ENCODE measurements at places on chromosomes 5 and 9. TPM values are rescaled to one million over a fixed set of nuclear protein-coding genes. Genes with fewer than 3 reads are reported as not detected.

Gene NR2F1-AS1
- total RNA-seq = 11.0 TPM

Gene ORM2
- not detected for total RNA-seq

Gene TSSK1B
- not detected for total RNA-seq

Gene RXRA
- 50.8 TPM for total RNA-seq

GRCh38 chr5:137072361-137073115 lies 426.6 kb downstream of the SPOCK1 start:
- no peaks in the 10 kb centered on the region for H3K4me1 ChIP-seq
- H3K27ac ChIP-seq = peak overlapping the region; percentile 85
- peak; percentile 54 for DNase-seq

DNA sequence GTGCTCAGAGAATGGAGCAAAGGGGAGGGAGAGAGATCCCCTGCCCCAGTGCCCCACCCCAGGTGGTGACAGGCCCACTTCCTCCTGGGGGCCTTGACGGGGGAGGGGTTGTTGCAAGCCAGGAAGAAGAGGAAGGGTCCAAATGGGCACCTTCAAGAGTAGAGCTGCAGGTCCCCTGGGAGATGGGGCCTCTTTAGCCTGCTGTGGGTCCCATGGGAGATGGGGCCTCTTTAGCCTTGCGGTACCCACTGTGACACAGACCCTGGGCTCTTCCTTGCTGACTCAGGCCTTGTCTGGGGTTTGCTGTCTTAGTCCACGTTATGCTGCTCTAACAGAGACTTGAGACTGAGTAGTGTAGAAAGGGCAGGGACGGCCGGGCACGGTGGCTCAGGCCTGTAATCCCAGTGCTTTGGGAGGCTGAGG lies 9.6 kb upstream of the TOR4A start:
- no peak overlapping the region for H3K4me3 ChIP-seq
- H3K27me3 ChIP-seq = no peaks in the 10 kb centered on the region
- no peak for DNase-seq
- peak overlapping the region; percentile 83 for H3K27ac ChIP-seq
- peaks cover 45% of the 10 kb centered on the region for H3K4me1 ChIP-seq

GRCh38 chr9:95286151-95286550 lies 31.4 kb downstream of the FANCC start:
- no peaks in the 10 kb centered on the region for H3K4me1 ChIP-seq
- H3K4me3 ChIP-seq = no peak overlapping the region
- H3K27me3 ChIP-seq = no peaks in the 10 kb centered on the region
- no peaks in the 10 kb centered on the region for H3K36me3 ChIP-seq
- no peak overlapping the region for H3K27ac ChIP-seq

DNA sequence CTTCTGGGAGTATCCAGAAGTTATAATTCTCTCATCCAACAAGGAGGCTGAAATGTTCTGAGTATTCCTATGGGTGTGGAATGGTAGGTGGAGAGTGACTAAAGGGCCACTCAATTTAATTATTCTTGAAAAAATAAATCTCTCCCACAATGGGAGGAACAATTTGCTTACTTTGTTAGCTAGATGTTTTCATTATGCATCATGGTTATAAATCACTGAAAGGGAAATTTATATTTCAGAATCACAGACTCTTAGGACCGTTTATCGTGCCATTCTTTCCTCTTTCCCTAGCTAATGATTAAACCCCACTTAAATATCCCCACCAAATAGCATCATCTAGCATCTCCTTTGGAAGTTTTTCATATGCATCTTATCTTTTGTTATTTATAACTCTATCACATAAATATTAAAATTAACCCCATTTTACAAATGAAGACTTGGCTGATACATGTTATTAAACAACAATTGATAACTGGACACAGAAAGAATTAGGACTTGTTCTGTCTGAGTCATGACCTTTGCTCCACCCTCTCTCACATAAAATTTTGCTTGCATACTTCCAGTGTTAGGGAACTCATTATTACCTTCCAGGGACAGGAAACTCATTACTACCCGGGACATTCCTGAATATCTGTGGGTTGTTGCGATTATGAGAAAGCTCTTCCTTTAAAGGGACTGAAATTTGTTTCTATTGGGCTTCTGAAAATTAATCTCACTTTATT lies 94.9 kb upstream of the NMUR2 start:
- H3K36me3 ChIP-seq = no peaks in the 10 kb centered on the region
- H3K27ac ChIP-seq = no peak overlapping the region
- no peak for DNase-seq
- no peak overlapping the region for H3K4me3 ChIP-seq
- H3K4me1 ChIP-seq = no peaks in the 10 kb centered on the region
- no peaks in the 10 kb centered on the region for H3K27me3 ChIP-seq

- H3K4me1 ChIP-seq = no peaks in the 10 kb centered on the region
- no peak for DNase-seq
- no peak overlapping the region for H3K27ac ChIP-seq
These were observed 227.8 kb upstream of the CDH9 start for GRCh38 chr5:27266184-27266583.

DNA sequence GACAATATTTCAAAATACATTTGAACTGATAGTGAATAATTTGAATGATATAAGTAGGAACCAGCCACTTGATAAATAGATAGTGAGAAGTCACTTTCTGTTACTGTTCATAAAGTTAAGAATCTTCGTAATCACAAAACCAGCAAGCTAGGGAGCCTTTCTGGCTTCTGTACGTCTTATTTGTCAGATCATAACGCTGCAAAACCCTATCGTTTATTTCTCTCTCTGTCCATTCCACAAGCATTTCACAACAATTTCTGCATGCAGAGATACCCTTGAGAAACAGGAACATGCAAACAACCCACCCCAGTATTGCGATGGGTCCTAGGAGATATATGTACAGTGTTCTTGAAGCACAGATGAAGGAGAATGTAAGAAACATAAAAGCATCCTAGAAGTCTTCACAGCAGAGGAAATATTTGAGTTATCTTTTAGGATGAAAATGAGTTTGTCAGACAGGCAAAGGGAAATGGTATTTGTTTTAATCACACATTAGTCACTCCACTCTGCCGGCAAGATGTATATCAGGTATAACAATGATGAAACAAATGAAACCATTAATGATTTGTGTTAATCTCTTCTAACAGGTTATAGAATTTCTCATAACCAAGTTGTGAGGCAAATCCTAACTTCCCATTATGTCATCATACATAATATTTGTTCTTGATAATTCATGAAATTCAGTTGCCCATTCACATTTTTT lies 668.7 kb upstream of the FTMT start:
- H3K27me3 ChIP-seq = no peaks in the 10 kb centered on the region
- no peak for DNase-seq
- no peak overlapping the region for H3K4me3 ChIP-seq
- no peaks in the 10 kb centered on the region for H3K4me1 ChIP-seq

DNA sequence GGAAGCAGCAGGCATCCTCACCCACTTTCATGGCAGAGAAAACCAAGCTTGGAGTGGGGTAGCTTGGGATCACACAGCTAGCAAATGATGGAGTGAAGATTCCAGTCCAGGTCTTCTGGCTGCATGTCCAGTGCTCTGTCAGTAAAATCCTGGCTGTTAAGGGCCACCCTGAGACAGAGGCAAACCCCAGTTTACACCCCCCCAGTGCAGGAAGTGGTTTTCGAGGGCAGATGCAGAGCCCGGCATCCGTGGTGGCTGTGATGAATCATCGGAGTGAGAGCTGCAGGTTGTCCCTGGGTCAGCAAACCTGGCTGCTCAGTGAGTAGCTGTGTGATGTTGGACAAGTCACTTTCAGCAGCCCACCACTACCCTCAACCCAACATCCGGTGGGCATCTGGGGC lies 115.4 kb downstream of the RGS3 start:
- no peak overlapping the region for H3K4me3 ChIP-seq
- DNase-seq = peak; percentile 77
- peaks cover 78% of the 10 kb centered on the region for H3K4me1 ChIP-seq
- H3K27ac ChIP-seq = peak overlapping the region; percentile 83
- H3K27me3 ChIP-seq = no peaks in the 10 kb centered on the region
- peaks cover 11% of the 10 kb centered on the region for H3K36me3 ChIP-seq

GRCh38 chr9:133774799-133775198 lies 36.6 kb upstream of the SARDH start:
- H3K36me3 ChIP-seq = peaks cover 16% of the 10 kb centered on the region
- DNase-seq = no peak
- H3K27ac ChIP-seq = no peak overlapping the region
- H3K27me3 ChIP-seq = no peaks in the 10 kb centered on the region
- no peaks in the 10 kb centered on the region for H3K4me1 ChIP-seq

DNA sequence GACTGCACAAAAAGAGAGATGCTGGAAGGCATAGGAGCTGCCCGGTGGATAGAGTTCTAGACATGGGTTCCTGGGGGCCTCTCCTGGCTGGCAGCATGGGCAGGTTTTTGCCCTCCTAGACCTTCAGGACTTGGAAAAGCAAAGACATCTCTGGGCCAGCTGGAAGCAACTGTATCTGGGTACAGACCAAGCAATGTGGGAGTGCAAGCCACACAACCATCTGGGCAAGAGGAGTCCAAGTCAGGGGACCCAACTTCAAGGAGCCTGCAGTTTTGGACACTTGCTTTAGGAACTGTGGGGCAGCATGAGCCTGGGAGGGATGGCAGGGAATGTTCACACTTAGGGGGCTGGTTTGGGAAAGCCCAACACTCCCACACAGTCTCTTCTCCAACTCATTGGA lies 323.3 kb downstream of the GADD45G start:
- no peaks in the 10 kb centered on the region for H3K27me3 ChIP-seq
- DNase-seq = peak; percentile 52

GRCh38 chr9:135374591-135374990 lies 105.0 kb upstream of the PPP1R26 start:
- H3K4me3 ChIP-seq = no peak overlapping the region
- no peaks in the 10 kb centered on the region for H3K27me3 ChIP-seq
- DNase-seq = no peak

DNA sequence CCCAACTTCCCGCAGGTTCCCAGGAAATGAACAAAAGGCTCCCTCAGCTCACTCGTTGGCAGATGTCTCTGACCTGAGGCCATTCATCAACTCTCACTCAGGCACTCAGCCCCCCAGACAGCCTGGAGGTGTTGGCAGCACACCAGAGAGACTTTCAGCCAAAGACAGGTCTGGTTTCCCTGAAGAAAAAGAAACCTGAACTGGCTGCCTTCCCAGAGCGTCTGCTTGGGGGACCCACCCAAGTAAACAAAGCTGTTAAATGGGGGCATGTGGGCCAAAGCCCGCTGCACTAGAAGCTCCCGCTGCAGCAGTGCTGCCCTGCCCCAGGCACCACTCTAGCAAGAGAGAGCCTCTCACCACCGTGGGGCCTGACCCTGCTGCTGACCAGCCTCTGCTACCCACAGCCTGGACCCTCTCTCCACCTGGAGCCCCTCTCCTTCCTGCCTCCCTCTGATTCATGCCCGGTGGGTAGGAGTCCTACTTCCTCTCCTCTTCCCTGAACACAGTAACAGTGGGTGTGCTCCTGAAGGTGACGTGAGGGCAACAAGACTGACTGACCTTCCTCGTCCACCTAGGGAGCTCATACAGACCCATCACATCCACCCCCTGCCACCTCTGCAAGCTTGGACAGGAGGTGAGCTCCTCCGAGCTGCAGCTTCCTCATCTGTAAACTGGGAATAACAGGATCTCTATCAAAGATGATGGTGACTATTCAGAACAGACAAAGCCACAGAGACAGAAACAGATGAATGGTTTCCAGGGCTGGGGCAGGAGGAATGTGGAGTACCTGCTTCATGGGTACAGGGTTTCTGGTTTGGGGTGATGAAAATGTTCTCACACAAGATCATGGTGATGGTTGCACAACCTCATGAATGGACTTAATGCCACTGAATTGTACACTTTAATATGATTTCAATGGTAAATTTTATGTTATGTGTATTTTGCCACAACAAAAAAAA lies 31.0 kb upstream of the GABRP start:
- DNase-seq = no peak
- no peaks in the 10 kb centered on the region for H3K36me3 ChIP-seq
- H3K4me3 ChIP-seq = no peak overlapping the region
- peaks cover 45% of the 10 kb centered on the region for H3K4me1 ChIP-seq
- H3K27me3 ChIP-seq = no peaks in the 10 kb centered on the region
- peak overlapping the region; percentile 51 for H3K27ac ChIP-seq

- H3K36me3 ChIP-seq = peaks cover 69% of the 10 kb centered on the region
- H3K27me3 ChIP-seq = no peaks in the 10 kb centered on the region
- peaks cover 85% of the 10 kb centered on the region for H3K4me1 ChIP-seq
- peak overlapping the region; percentile 71 for H3K27ac ChIP-seq
- no peak overlapping the region for H3K4me3 ChIP-seq
- DNase-seq = no peak
These were observed 228.9 kb downstream of the FANCC start for GRCh38 chr9:95088421-95089161.

DNA sequence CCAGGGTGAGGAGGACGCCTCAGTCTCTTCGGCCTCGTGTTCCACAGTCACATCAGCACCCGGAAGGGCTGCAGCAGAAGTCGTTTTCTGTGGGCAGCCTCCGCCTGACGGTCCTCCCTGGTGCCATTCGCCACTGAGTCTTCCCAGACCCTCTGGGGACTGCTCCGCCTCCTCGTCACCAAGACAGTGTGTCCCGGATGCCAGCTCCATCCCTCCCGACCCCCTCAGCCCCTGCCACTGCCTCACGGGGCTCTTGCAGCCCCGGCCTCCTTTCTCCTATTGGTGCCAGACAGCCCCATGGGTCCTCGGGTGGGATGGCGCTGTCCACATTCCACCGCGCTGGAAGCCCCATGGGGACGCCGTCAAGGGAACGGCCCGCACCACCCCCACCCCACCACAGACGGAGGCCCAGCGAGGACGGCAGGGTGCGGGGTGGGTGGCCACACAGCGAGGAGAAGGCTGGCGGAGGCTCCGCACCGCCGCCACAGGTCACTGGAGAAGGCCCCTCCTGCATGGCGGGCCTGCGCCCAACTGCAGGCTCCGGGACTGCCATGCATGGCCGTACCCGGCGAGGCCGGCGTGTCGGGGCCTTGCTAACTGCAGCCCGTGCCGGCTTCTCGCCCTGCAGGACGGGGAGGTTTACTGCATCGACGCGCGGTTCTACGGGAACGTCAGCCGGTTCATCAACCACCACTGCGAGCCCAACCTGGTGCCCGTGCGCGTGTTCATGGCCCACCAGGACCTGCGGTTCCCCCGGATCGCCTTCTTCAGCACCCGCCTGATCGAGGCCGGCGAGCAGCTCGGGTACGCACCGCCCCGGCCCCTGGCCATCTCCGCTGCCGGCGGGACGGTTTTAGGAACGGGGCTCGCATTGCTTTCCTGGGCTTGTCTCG lies 43.6 kb upstream of the CACNA1B start:
- H3K36me3 ChIP-seq = peaks cover 45% of the 10 kb centered on the region
- H3K4me1 ChIP-seq = no peaks in the 10 kb centered on the region
- H3K27ac ChIP-seq = no peak overlapping the region
- no peaks in the 10 kb centered on the region for H3K27me3 ChIP-seq

GRCh38 chr9:133950192-133950591 lies 41.9 kb downstream of the VAV2 start:
- H3K36me3 ChIP-seq = no peaks in the 10 kb centered on the region
- no peaks in the 10 kb centered on the region for H3K27me3 ChIP-seq
- no peak for DNase-seq
- H3K4me1 ChIP-seq = no peaks in the 10 kb centered on the region

DNA sequence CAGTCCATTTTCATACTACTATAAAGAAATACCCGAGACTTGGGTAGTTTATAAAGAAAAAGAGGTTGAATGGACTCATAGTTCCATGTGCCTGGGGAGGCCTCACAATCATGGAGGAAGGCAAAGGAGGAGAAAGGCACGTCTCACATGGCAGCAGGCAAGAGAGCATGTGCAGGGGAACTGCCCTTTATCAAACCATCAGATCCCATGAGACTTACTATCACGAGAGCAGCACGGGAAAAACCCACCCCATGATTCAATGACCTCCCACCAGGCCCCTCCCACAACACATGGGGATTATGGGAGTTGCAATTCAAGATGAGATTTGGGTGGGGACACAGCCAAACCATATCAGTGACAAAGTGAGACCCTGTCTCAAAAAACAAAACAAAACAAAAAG lies 19.9 kb downstream of the TRAF2 start:
- H3K36me3 ChIP-seq = peaks cover 25% of the 10 kb centered on the region
- DNase-seq = no peak
- no peaks in the 10 kb centered on the region for H3K27me3 ChIP-seq
- H3K4me3 ChIP-seq = no peak overlapping the region
- no peak overlapping the region for H3K27ac ChIP-seq

Data from right atrium auricular region (tissue), 2 donors.